Caco-2 (cell line): ENCODE measurements at places on chromosomes 3 and 15.
A peak's percentile ranks its signal among the peaks of the same experiment; 100 is the strongest.

DNA sequence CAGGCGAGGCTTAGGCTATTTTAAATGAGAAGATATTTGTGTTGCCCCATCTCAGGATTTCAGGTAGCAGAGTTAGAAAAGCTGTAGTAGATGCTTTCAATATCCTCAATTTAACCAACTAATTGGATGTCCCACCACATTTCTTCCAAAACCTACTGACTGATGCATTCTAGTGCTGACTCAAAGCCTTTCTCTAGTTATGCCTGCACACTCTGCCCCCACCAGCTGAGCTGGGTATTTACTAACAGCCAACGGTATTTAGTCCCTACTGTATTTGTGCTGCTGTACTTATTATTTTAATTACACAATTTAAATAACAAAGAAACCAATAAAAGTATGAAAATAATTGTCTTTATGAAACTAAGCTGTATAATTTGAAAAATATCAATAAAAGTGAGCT lies 139.5 kb downstream of the OSBPL10 start:
- no peak for DNase-seq

DNA sequence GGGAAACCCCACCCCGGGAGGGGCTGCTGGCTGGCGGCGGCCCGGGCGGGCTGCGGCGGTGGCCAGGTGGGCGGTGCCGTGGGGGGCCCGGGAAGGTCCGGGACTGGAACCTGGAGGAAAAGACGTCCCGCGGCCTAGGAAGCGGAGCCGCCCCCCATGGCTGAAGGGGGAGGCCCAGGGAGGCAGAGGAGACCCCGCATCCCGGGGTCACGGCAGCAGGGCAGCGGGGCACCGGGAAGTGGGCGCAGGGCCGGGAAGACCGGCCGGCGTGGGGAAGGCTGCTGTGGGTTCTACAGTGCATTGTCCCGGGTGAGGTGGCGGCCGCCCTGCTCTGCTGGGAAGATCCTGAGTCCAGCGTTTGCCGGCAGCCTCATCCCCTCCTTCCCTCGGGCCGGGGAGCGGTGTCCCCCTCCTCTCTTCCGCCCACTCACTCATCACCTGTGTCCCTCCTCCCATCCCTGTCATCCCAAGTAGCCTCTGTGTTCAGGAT lies 525 bp upstream of the FSTL1 start:
- no peak for DNase-seq

DNA sequence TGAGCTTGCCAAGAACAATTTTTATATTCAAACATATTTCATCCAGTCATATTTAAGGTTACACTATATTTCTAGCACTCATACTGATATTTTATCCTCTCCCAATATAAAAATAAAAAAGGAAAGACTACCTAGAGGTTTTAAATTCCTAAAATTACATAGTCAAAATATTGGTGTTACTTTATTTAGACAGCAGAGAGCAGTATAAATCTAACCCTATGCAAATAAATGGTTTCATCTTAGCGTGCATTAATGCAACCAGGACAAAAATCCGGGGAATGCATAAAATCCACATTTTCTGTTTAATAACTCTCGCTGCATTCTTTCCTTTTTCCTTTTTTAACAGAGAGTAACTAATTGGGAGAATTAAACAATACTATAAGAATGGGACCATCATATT lies 1447.4 kb upstream of the ALCAM start:
- DNase-seq: no peak

GRCh38 chr15:63503739-63504246 lies 600 bp upstream of the USP3 start:
- DNase-seq: peak; percentile 71

- no peak for DNase-seq
Observed at GRCh38 chr3:113628788-113629187, 67.7 kb downstream of the USF3 start.

DNA sequence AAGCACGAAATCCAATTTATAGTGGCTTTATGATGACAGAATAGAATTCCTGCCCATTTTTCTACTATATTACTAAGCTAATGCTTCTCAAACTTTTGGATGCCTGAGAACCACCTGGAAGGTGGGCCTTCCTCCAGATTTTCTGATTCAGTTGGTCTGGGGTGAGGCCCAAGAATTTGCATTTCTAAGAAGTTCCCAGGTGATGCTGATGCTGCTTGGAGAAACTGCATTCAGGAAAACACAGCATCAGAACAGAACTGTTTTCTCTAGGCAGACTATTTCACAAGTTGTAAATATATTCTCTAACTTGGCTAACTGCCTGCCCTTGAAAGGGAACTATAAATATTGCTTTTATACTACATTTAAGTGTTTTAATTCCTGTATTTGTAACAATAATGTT lies 644.9 kb upstream of the DPPA4 start:
- no peak for DNase-seq

DNA sequence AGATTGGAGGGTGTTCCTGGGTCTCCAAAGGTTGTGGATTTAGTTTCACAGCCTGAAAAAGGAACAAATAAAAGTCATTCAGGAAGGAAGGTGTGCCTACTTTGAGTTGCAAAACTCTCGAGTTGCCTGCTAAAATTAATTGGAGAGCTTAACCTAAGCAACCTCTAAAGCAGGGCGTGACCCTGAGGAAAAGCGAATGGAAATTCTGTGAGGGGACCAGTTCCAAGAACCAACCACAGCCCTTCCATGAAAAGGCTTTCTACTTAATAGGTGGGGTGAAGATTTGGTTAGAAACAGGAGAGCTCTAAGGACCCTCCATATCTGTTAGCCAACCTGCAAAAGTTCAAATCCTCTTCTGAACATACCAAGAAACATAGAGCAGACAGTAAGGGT lies 1.5 kb downstream of the CD80 start:
- no peak for DNase-seq
